Psoas muscle (tissue), 8 donors: ENCODE measurements at places on chromosomes 16 and 17. TPM values are rescaled to one million over a fixed set of nuclear protein-coding genes. Genes with fewer than 3 reads are reported as not detected.

Gene ELP5
- 55.7 TPM for total RNA-seq

Gene HS3ST3A1
- not detected for total RNA-seq

Gene BCAR1
- 104 TPM for total RNA-seq

DNA sequence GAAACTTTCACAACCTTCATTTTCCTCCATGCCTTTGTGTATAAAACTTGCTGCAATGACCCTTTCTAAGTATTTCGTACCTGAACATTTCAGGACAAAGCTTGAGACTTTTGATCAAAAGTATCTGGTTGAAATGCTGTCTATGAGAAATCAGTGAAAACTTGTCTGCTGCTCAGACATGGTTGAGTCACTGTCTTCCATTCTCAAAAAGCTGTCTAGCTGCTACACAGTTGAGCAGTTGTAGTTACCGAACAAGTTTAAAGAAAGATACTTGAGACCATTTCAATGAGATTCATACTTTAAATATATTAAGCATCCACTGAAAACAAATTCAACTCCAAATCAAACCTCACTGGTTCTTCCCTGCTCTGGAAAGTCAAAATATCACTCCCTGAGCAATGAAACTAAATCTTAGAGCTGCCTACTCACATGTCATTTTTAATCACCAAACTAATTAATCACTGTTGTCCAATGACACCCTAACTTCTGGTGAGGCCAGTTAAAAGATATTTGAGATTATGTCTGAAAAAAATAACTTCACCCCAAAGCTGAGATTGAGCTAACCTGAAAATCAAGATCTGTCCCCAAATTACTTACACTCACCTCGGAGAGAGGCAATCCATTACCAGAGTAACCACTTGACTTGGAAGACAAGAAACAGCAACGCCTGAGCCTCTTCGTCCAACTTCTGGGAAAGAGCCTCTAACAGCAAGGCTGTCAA, 488 bp downstream of the TMEM100 start:
- DNase-seq: no peak

DNA sequence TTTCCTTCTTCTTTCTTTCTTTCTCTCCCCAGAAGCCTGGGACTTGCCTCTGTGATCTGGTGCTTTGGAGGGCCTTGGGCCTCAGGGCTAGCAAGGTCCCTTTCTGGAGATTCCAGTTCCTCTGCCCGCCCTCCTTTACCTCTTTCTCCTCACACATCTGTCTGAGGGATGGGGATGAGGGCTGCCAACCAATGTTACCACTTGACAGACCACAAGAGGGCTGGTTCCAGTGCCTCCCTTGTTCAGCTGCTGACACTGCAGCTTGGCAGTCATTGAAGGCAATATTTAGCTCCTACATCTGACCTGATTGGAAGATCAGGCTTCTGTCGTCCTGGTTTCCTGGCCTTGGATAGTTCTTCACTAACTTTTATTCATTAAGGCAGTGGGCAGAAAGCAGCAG, 3.6 kb upstream of the ZNF652 start:
- no peak for DNase-seq

- DNase-seq: peak; percentile 82
These were observed 2.1 kb downstream of the SPAG9 start for GRCh38 chr17:51118330-51119195.

DNA sequence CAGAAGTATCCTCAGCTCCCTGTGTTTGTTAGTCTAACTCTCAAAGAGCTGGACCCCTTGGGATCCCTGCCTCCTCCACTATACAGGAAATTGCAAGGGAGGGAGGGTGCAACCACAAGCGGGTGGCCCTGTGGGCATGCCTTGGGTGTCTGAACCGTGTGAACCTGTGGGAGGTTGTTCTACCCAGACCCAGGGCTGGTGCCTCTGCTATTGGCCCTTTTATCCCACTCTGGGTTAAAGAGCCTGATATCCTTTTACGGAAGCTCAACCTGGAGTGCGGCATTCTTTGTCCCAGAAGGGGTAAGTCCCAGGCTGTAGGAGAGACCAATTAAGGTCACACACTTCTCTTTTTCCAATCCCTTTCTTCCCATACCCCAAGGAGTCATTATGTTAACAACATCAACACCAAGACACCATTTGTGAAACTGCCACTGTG, 53.4 kb downstream of the ARSG start:
- no peak for DNase-seq

DNA sequence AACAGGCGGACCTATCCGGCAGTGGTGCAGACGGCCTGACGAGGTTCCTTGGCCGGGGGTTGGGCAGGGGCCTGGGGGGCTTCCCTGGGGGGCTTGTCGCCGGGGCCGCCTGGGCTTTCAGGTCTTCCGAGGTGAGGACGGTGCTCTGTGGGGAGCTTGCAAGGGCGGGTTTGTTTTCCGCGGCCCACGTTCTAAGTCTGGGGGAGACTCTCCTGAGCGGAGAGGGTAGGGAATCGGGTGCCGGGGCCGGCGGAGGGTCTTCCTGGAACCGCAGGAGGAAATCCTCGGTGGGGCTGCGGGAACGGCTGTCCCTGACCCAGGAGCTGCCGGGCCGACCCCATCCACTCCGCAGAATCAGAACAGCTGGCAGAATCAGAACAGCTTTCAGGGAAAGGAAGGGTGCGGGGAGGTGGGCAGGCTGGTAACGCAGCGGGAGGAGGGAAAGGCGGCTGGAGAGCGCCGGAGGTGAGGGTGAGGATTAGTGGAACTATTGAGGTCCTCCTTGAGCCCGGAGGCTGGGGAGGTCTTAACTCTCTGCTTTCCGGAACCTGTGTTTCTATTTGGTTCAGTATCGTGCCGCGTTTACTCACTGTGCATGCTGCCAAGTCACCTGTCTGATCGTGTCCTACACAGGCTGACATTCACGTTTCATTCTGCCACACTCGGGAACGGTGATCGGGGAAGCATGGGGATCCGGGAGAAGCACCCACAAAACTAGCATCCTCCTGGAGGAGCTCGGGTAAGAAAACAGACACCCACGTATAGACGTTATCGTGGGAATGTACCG, 28.9 kb downstream of the CPSF4L start:
- DNase-seq: peak; percentile 62
